ENCODE measurements at places on chromosomes 16 and 17.

- no peak for DNase-seq
Measured at GRCh38 chr17:40167685-40168261, 9.5 kb upstream of the RAPGEFL1 start.

- DNase-seq: no peak
Measured at GRCh38 chr16:84610376-84610775, 7.5 kb downstream of the COTL1 start.

- DNase-seq: no peak
Measured at GRCh38 chr17:73705594-73705993, 61.3 kb upstream of the SDK2 start.

DNA sequence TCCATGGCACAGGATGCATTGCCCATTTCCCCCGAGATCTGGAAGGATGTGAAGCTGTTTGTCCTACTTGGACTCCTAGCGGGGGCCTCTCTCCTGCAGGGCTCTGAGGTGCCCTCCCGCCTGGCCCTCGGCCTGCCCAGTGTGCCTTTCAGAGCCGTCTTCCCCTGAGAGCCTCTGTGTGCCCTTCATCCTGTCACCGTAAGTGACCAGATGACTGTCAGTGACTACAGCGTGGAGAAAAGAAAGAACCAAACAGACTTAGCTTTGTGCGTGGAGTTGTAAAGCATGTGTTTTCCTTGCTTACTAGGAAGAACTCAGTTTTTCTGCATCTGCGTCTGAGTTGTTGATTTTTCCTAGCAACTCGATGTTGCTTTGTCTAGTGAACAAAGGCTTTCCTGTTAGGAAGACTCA is 56.1 kb downstream of the BANP start:
- no peak for DNase-seq

- no peak for DNase-seq
Measured at GRCh38 chr16:38941-39892, 14.2 kb downstream of the POLR3K start.

- DNase-seq: no peak
Measured at GRCh38 chr17:1486802-1487695, 5.4 kb downstream of the MYO1C start.

DNA sequence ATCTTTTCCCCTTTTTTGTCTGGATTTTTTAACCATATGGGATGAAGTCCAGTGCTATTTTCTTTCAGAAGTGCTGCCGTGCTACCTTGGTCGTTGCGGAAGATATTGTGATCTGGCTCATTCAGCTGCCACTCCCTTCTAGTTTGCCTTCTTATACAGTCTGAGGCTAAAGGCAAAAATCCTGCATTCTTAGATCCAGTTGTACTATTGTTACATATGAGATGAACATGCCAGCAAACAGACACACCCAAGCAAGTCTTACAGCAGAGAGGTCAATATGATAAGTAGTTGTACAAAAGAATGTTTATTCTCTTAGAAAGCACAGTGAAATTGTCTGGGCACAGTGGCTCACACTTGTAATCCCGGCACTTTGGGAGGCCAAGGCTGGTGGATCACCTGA is 108.0 kb upstream of the COX10 start:
- DNase-seq: no peak

GRCh38 chr16:24151482-24151939 is 104.6 kb upstream of the CACNG3 start:
- no peak for DNase-seq

GRCh38 chr16:66207883-66208265 is 158.6 kb upstream of the CDH5 start:
- DNase-seq: no peak

DNA sequence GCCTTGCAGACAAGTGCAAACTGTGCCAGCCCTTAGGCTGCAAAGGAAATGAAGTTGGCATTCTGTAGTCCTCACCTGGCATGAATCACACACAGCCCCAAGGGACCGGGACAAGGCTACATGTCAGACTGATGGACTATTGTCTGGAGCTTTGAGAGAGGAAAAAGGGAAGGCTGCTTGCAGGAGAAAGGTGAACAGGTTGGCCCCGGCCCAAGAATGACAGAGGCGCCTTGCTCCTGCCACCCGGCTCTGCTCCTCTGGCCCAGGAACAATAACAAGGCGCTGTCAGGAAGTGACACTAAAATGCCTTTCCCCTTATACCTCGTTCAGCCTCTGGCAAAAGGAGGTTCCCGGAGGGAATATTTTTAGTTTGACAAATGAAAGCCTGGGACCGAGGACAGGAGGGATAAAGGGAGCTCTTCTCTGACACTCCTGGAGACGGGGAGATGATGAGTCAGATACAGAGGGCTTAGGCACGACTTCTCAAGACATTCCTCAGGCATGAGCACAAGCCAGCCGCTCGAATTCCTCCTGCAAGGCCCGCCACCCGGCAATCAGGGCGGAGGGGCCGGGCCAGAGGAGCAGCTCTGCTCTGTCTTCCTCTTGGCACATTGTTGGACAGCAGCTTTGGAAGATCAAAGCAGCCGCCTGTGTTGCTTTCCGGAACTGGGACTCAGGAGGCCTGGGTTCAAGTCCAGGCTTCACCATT is 105.8 kb downstream of the NOG start:
- DNase-seq: no peak

GRCh38 chr17:63697341-63698286 is 2.3 kb downstream of the LIMD2 start:
- no peak for DNase-seq

DNA sequence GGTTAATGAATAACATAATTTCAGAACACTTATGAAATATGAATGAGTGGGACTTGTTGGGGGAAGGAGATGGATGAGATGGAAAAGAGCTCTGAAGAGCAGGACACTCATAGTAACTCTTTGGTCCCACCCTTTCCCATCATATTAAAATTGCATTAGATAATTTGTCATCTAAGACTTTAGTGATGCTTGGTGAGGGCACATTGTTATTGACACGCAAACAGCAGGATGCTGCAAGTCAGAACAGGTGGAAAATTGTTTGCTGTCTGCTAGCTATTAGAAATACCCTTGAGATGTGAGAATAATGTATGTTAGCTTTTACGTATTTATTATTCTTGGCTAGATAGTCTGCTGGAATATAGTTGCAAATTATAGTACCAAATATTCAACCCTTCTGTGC is 75.7 kb downstream of the TANC2 start:
- DNase-seq: no peak

- DNase-seq: no peak
Measured at GRCh38 chr16:57003439-57004386, 14.4 kb downstream of the NLRC5 start.

DNA sequence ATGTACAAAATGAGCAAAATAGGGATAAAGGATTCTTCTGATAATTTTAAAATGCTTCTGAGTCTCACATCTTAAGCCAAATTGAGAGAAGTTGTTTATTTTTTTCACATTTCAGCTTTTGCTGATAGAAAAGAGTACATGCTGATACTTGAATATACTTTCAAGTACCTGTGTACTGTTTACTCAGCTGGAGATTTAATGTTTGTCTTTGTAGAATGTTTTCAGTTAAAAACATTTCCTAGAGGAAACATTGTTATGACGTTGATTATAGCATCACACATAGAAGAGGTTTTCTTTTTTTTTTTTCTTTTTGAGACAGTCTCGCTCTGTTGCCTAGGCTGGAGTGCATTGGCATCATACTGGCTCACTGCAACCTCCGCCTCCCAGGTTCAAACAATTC is 19.7 kb downstream of the ESRP2 start:
- no peak for DNase-seq

GRCh38 chr17:76079956-76080767 is 1.2 kb downstream of the ZACN start:
- no peak for DNase-seq

Measured in esophagus squamous epithelium (tissue), 5 donors.